ENCODE measurements at places on chromosomes 5 and 9.

GRCh38 chr9:96317335-96317980, 15.5 kb upstream of the HSD17B3 start:
- peak; percentile 73 for DNase-seq

- no peak for DNase-seq
These were observed 31.1 kb downstream of the FGD3 start for GRCh38 chr9:92978345-92978875.

DNA sequence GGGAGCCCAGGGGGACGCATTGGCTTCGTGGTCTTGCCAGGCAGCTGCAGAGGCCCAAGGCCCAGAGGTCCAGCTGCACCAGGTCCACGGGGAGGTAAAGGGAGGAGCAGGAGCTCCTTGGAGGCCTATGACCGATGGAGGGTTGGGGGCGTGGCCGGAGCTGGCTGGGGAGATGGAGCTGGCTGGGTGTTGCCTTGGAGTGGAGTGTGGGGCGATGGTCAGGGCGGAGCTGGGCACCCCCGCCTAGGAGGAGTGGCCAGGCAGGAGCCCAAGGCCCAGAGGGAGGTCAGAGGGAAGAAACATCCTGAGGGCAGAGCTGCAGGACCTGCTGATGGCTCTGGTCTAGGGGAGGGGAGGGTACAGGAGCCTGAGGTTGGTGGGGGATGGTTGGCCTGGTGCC, 44.6 kb downstream of the KCNT1 start:
- no peak for DNase-seq

GRCh38 chr5:66653325-66653724, 57.1 kb downstream of the MAST4 start:
- no peak for DNase-seq

DNA sequence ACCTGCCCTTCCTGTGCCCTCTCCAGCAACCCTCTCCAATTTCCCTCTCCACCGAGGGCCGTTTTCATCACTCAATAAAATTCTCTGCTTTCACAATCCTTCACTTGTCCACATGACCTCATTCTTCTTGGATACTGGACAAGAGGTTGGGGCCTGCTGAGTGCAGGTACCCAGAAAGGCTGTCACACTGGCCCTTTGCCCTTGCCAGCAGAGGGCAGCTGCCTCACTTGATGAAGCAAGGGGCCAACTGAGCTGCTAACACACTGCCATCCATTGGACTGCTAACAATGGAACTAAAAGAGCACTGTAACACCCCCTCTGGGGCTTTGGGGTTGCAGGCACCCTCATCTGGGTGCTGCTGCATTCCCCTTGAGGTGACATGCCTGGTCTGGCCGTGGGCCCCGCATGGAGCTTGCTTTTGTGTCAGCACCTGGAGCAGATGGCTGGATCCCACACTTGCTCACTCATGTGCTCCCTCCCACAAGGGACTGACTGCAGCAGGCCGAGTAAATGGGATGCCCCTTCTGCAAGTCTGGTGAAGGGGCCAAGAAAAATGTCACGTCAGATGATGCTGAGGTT, 308.1 kb upstream of the ADCY2 start:
- no peak for DNase-seq

DNA sequence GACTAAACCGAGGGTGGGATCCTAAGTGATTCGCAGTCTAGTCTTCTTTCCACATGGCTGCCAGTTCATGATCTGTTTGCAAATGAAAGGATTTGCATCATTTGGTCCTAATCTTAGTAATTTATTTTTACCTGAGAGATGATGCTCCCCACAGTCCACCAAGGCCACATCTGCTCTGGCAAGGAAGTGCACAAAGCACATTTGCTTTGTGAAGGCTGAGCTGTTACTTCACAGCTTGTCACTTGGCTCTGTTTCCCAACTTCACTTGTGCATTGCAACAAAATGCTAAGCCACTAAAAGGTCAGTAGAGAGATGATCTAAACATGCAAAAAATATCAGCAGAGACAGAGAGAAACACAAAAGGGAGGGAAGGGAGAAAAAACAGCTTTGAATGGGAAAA, 128.5 kb upstream of the VLDLR start:
- no peak for DNase-seq

GRCh38 chr5:157570531-157571200, 4.9 kb downstream of the ADAM19 start:
- no peak for DNase-seq

DNA sequence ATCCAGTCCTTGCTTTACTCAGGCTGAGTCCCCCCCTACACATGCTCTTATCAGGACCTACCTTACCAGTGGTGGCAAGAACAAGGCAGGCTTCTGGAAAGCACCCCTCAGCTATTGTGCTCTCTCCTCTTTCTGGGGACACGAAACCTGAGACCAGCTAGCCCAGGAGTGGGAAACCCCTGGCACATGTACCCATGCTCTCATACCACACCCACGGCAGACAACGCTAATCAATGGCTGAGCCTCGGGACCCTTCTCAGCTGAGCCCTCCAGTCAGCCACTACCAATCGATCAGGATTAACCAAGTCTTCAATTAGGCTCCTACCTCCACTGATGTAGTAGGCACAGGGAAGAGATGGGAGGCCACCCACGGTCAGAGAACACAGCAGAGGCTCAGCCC, 65.1 kb downstream of the VAV2 start:
- no peak for DNase-seq

GRCh38 chr5:158642879-158643278, 456.8 kb downstream of the EBF1 start:
- peak; percentile 42 for DNase-seq

DNA sequence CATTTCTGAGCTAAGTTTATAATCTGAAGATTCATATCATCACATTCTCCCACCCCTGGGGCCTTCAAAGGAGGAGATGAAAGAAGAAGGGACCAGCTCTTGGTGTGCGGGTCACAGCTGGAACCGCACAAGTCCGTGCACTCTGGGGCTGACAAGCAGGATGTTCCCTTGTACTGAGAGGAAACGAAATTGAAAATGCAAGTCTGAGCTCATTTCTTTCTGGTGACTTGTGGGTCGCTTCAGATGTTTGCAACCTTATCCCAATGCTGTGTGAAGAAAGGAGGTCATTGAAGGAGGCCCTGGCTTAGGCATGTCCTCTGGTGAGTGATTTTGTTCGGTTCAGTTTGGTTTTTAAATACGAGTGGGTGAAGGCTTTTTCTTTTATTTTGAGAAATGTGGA, 59.6 kb downstream of the C9orf152 start:
- DNase-seq = no peak

- DNase-seq = no peak
These were observed 12.0 kb downstream of the PRRX2 start for GRCh38 chr9:129677456-129677855.

- no peak for DNase-seq
These were observed 36.0 kb upstream of the FBN2 start for GRCh38 chr5:128574041-128574440.

DNA sequence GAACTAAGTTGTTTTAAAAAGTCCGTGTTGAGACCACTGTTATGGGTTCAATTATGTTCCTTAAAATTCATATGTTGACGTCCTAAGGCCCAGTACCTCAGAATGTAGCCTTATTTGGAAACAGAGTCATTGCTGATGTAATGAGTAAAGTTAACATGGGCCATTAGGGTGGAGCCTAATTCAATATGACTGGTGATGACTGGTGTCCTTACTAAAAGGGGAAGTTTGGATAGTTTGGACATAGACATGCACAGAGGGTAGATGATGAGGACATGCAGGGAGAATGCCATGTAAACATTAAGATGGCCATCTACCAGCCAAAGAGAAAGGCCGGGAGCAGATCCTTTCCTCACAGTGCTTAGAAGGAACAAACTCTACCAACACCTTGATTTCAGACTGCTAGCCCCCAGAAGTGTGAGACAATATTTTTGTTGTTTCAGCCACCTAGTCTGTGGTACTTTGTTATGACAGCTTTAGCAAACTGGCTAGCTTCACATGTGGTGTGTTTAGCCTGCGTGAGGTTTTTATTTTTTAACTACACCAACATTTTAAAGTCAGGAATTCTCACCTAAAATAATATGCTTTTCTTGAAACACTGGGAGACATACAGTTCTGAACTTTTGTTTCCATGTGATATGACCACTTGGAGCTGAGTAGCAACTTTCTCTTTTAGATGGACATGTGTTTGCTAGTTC, 135.3 kb downstream of the YIPF5 start:
- DNase-seq = no peak

DNA sequence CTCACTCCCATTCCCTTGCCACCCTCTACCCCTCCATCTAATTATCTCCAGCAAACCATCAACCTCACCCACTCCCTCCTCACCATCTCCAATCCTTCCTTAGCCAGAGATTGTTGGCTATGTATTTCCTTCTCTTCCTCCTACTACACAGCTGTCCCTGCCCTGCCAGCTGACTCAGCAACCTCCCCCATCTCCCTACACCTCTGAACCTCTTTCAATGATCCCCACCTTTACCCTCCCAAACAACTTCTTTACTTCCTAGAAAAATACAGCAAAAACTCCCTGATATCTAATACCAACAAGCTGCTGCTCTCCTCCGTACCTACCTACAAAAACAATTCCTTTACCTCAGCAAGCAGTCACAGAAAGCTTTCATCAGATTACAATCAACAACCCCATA, 37.3 kb downstream of the SPTLC1 start:
- DNase-seq = no peak

- no peak for DNase-seq
These were observed 3.8 kb downstream of the PRDM12 start for GRCh38 chr9:130668196-130668595.

DNA sequence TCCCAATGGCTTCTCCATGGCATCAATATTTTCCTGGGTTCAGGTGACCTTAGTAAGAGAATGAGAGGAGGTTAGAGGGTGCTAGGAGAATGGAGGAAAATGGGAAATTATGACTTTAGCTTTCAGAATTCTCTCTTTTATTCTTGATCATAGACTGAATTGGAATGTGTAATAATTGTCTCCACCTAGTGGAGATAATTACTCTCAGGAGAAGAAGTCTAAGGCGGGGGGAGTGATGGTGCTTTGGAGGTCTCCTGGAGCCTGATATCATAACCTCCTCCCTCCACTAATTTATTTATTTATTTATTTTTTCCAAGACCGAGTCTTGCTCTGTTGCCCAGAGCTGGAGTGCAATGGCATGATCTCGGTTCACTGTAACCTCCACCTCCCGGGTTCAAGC, 221.3 kb downstream of the GRIA1 start:
- DNase-seq = no peak

DNA sequence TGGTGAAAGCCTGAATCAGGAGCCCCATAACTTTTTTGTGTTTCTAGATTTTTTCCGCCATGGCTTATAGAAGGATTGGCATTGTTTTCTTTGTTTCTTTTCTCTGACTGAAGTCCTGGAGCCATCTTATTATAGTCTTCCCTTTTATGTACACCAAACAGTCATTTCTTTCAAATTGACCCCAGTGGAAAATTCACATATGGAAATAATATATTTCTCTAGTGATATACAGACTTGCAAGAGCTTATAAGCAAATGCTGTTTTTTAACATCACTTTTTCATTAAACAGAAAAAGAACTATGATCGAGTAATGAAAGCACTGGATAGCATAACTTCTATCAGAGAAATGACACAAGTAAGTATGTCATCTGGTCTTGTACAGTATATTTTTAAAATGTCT, 155.6 kb downstream of the PARP8 start:
- DNase-seq = no peak

Measured in left ventricle myocardium superior (tissue), 1 donor.